ENCODE measurements at places on chromosomes 5 and 9. TPM values are rescaled to one million over a fixed set of nuclear protein-coding genes. Genes with fewer than 3 reads are reported as not detected.

GABRA1 gene
- total RNA-seq = not detected

SNX30 gene
- 5.9 TPM for total RNA-seq

STX17 gene
- 12.3 TPM for total RNA-seq

PLPP7 gene
- total RNA-seq = 2.3 TPM

C9orf152 gene
- total RNA-seq = not detected

FBP2 gene
- total RNA-seq = not detected

SAXO1 gene
- total RNA-seq = not detected

CTXN3 gene
- not detected for total RNA-seq
